ENCODE measurements at places on chromosomes 13 and 19.

GRCh38 chr13:35849256-35849644, 281.9 kb downstream of the DCLK1 start:
- no peak for DNase-seq
- no peaks in the 10 kb centered on the region for H3K27me3 ChIP-seq
- no peaks in the 10 kb centered on the region for H3K36me3 ChIP-seq
- no peak overlapping the region for H3K27ac ChIP-seq

DNA sequence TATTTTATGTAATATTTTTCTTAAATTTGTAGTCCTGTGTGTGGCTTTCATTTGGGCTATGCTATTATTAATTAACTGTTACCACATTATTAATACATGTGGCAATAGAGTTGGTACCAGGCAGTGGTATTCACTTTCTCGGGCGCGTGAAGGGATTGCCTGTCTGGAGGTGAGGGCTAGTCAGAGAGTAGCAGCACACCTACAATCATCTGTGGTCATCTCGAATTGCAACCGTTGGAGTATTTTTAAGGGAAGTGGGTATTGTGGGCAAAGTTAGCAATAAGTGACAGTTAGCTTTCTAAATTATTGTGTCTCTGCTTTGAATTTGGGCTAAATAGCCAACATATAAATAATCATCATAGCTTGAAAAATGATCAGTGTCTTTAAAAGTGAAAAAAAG, 20.0 kb upstream of the GPR18 start:
- no peak overlapping the region for H3K4me3 ChIP-seq
- H3K36me3 ChIP-seq = no peaks in the 10 kb centered on the region
- H3K27ac ChIP-seq = no peak overlapping the region
- no peaks in the 10 kb centered on the region for H3K4me1 ChIP-seq
- H3K27me3 ChIP-seq = no peaks in the 10 kb centered on the region

DNA sequence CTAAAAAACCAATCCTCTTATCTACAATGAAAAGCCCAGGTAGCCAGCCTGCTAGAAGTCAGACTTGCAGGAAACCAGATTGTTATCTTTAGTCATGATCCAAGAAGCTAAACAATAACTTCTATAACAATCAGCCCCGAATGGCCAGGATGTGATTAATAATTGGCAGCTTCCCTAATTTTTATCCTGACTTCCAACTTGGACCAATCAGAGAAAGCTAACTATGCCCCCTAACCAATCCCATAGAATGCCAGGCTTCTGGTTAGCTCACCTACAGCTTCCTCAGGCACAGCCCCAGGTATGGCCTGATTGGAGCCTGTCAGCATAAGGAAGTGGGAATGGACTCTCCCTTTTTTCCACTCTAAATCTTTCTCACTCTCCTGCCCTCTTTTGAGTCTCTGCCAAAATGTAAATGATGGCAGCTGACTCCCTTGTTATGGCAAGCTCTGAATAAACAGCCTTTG, 394.9 kb downstream of the DLEU7 start:
- H3K27ac ChIP-seq = no peak overlapping the region
- H3K4me1 ChIP-seq = no peaks in the 10 kb centered on the region
- no peak for DNase-seq
- H3K4me3 ChIP-seq = no peak overlapping the region
- H3K27me3 ChIP-seq = no peaks in the 10 kb centered on the region
- H3K36me3 ChIP-seq = no peaks in the 10 kb centered on the region

- H3K36me3 ChIP-seq = no peaks in the 10 kb centered on the region
- no peak overlapping the region for H3K4me3 ChIP-seq
- H3K4me1 ChIP-seq = no peaks in the 10 kb centered on the region
- no peaks in the 10 kb centered on the region for H3K27me3 ChIP-seq
- no peak for DNase-seq
Measured at GRCh38 chr19:2679439-2679838, 23.1 kb downstream of the GNG7 start.

- no peak overlapping the region for H3K4me3 ChIP-seq
- H3K27ac ChIP-seq = no peak overlapping the region
- H3K36me3 ChIP-seq = no peaks in the 10 kb centered on the region
- no peaks in the 10 kb centered on the region for H3K4me1 ChIP-seq
Measured at GRCh38 chr13:32932376-32932775, 83.8 kb upstream of the KL start.

DNA sequence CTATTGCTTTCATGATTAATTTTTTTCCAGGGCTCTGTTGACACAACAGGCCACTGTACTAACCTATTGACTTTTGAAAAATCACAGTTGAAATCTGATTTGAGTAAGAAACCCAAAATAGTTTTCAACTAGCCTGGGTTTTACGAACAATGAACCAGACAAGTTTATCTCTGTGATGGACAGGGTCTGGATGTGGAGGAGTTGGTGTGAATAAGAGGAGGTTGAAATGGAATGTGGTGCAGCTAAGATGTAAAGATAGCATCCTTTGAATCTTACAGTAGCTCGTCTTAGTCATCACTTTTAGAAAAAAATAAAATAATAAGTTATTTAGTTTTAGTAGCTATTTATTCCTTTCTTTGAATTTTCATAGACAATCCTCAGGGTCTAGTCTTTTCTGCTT, 8.3 kb upstream of the OXGR1 start:
- H3K36me3 ChIP-seq = no peaks in the 10 kb centered on the region
- no peak overlapping the region for H3K4me3 ChIP-seq
- DNase-seq = no peak
- H3K4me1 ChIP-seq = no peaks in the 10 kb centered on the region
- no peak overlapping the region for H3K27ac ChIP-seq

DNA sequence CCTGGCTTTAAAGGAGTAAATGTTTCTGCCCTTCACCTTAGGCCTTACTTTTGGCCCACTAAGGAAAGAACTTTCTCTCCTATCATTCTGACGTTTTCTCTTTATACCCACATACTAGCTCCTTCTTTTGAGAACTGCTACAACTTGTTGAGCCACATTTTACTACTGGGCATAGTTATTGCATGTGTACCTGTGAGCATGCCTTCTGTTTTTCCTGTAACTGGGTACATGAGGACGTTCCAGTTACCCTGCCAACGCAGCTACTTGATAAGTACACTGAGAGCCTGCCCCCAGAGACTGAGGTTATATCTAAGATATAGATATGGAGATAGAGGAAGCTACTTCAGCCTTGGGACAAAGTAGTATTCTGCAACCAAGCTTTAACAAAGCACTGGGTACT, 3.5 kb downstream of the CCDC169 start:
- no peak overlapping the region for H3K27ac ChIP-seq
- H3K27me3 ChIP-seq = no peaks in the 10 kb centered on the region
- no peaks in the 10 kb centered on the region for H3K36me3 ChIP-seq

Data from Peyer's patch (tissue), 4 donors.